ENCODE measurements at places on chromosomes 12 and 14.
A peak's percentile ranks its signal among the peaks of the same experiment; 100 is the strongest.

DNA sequence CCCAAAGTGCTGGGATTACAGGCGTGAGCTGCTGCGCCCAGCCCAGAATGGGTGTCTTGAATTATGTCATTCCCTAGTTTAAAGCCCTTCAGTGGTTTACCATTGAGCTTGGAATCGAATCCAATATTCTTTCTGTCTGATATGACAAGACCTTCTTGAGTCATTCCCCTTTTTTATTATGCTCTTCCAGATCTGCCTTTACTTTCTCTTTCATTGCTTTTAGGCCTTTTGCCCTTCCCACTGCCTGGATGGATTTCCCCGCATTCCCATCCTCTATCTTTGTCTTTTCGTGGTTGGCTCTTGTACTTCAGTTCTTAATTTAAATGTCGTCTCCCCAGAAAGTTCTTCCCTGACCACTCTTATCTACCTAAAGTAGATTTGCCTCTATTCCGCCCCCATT lies 1.6 kb downstream of the TRAFD1 start:
- DNase-seq = no peak

GRCh38 chr14:35072226-35072625 lies 26.2 kb downstream of the FAM177A1 start:
- no peak for DNase-seq

GRCh38 chr14:53151523-53152183 lies 1.5 kb downstream of the DDHD1 start:
- DNase-seq = peak; percentile 8

- DNase-seq = no peak
These were observed 139.2 kb downstream of the RBM19 start for GRCh38 chr12:113826805-113827538.

DNA sequence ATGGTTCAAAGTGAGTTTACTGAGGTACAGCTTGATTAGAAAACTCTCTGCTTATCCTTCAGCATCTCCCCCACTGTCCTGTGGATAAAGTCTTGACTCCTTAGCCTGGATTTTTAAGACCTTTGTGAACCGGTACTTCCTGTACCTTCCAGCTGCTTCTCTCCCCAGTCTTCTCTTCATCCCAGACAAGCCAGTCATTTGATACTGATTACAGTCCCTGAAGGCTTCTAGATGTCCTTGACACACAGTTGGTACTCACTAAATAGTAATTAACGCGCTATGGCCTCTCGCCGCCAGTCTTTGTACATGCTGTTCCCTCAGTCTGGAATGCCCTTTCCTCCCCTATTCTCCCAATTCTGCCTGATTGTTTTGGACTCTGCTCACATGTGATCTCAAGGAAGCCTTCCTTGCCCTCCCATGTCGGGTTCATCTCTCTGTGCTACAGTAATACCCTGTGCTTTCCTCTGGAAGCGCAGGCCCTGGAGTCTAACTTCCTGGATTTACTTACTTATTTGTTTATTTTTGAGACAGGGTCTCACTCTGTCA lies 50.6 kb upstream of the PTGR2 start:
- no peak for DNase-seq

GRCh38 chr14:88611878-88612277 lies 49.0 kb downstream of the ZC3H14 start:
- no peak for DNase-seq

DNA sequence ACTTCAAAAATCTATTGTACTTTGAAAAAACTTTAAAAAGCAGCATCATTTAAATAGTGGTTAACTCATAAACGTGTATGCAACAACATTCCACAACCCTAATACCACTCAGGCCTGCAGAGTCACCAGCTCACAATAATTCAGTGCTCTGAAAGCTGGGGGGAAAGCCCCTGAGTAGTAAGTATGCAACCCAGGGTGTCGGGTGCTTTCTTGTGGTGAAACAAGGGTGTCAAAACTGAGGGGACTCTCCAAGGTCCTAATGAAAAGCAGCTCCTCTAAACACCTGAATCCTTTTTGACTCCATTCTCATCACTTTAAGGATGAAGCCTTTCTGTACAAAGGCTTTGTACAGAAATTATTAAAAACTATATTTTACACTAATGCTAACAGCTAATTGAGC lies 33.7 kb downstream of the FGFR1OP2 start:
- peak; percentile 33 for DNase-seq
